ENCODE measurements at places on chromosomes 5 and 9. TPM values are rescaled to one million over a fixed set of nuclear protein-coding genes. Genes with fewer than 3 reads are reported as not detected.

SERF1A gene
- 17.2 TPM for total RNA-seq

STING1 gene
- total RNA-seq: 0.26 TPM

BAAT gene
- not detected for total RNA-seq

ENHO gene
- 12.2 TPM for total RNA-seq

BTNL8 gene
- total RNA-seq: 0.48 TPM

RABGAP1 gene
- total RNA-seq: 33.3 TPM

GABRA6 gene
- total RNA-seq: not detected

KIAA0825 gene
- 0.98 TPM for total RNA-seq

SOX30 gene
- not detected for total RNA-seq

GNA14 gene
- total RNA-seq: 3.2 TPM

AP3B1 gene
- total RNA-seq: 50.0 TPM

PCSK1 gene
- total RNA-seq: 3.2 TPM

NUTM2G gene
- total RNA-seq: 0.25 TPM

PCDHGA8 gene
- 1.4 TPM for total RNA-seq

NFIB gene
- total RNA-seq: 11.6 TPM

FOXD4 gene
- not detected for total RNA-seq

SH2D3C gene
- total RNA-seq: 6.4 TPM

RANBP3L gene
- total RNA-seq: not detected

PTGES2 gene
- 81.2 TPM for total RNA-seq

KCNIP1 gene
- total RNA-seq: 0.52 TPM

MLANA gene
- total RNA-seq: not detected

KIF3A gene
- 11.5 TPM for total RNA-seq

WDR38 gene
- total RNA-seq: not detected

IFNA2 gene
- not detected for total RNA-seq

TRIM36 gene
- total RNA-seq: 16.5 TPM

OR2V1 gene
- not detected for total RNA-seq

NTRK2 gene
- 0.08 TPM for total RNA-seq
